ENCODE measurements at places on chromosomes 3 and 15. TPM values are rescaled to one million over a fixed set of nuclear protein-coding genes. Genes with fewer than 3 reads are reported as not detected.

UROC1 gene
- not detected for total RNA-seq

GOLGA6A gene
- total RNA-seq: not detected

INSYN1 gene
- 1.3 TPM for total RNA-seq

POPDC2 gene
- 0.26 TPM for total RNA-seq

GPR149 gene
- not detected for total RNA-seq

SERPINI2 gene
- not detected for total RNA-seq
